Fibroblast of skin of left quadriceps (primary cell): ENCODE measurements at places on chromosomes 3 and 15.

- DNase-seq, result no peak
Observed at GRCh38 chr3:114558271-114558670, 264.4 kb downstream of the TIGIT start.

DNA sequence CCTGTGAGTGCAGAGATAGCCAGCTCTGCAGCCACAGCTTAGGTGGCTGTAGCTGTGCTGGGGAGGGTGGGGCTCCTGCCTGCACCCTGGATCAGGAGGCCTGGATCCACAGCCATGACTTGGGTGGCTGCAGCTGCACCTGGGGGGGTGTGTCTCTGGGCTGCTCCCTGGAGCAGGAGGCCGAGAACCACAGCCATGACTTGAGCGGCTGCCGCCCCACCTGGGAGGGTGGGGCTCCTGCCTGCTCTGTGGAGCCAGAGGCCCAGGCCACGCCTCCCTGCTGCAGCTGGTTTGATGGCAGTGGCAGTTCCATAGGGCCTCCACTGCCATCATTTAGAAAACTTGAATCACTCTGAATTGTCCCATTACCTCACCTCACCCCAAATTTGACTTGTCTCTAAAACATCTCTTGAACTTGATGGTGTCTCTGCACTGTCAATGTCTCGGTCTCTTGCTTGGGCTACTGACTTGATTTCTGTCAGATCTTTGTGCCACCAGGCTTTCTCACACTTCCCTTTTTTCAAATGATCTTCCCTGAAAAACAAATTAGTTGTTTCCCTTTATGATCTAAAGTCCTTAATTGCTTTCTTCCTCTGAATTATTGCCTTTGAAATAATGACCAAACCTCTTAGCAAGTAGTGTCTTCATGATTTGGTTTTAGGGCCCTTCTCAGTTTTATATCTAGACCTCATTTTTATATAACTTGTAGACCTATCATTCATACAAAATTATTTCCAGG lies 313.2 kb upstream of the MME start:
- no peak for DNase-seq

GRCh38 chr15:22978691-22979237 lies 1.4 kb downstream of the CYFIP1 start:
- DNase-seq, result no peak

- DNase-seq, result peak; percentile 2
Observed at GRCh38 chr3:102354818-102355515, 79.8 kb upstream of the ZPLD1 start.

- no peak for DNase-seq
Observed at GRCh38 chr3:135136361-135137100, 341.5 kb downstream of the EPHB1 start.

DNA sequence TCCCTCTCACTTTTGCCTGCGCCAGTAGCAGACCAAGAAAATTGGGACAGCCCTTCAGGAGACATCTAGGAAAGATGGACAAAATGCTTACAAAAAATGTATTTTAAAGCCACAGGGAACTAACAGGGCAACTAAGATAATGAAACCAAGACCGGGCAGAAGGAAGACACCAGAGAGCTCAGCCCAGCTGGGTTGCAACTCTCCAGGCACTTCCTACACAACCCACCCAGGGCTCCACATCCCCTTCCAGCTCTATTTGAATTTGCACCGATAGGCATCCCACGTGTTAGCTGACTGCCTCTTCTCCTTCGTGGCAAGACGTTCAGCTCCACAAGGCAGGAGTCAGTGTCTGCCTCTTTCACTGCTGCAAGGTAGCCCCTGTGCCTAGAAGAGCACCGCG lies 6.6 kb upstream of the ATP10A start:
- no peak for DNase-seq
